Gastrocnemius medialis (tissue), 4 donors: ENCODE measurements at places on chromosomes 1 and 21. TPM values are rescaled to one million over a fixed set of nuclear protein-coding genes. Genes with fewer than 3 reads are reported as not detected.
A peak's percentile ranks its signal among the peaks of the same experiment; 100 is the strongest.

Gene ATP1A4
- total RNA-seq: not detected

Gene DNAJC28
- 3.1 TPM for total RNA-seq

GRCh38 chr1:6753320-6754140 is 31.7 kb upstream of the CAMTA1 start:
- no peaks in the 10 kb centered on the region for H3K4me1 ChIP-seq
- no peaks in the 10 kb centered on the region for H3K36me3 ChIP-seq
- no peak overlapping the region for H3K27ac ChIP-seq

- no peak overlapping the region for H3K4me3 ChIP-seq
- peaks cover 73% of the 10 kb centered on the region for H3K4me1 ChIP-seq
Observed at GRCh38 chr1:54277451-54278341, 77.7 kb downstream of the MRPL37 start.

- H3K27me3 ChIP-seq: no peaks in the 10 kb centered on the region
- H3K4me3 ChIP-seq: no peak overlapping the region
- no peak for DNase-seq
- no peaks in the 10 kb centered on the region for H3K36me3 ChIP-seq
- H3K27ac ChIP-seq: no peak overlapping the region
Observed at GRCh38 chr21:27476696-27477095, 509.8 kb upstream of the ADAMTS5 start.

GRCh38 chr1:24373710-24374109 is 39.9 kb downstream of the STPG1 start:
- H3K27ac ChIP-seq: no peak overlapping the region
- H3K4me1 ChIP-seq: peaks cover 3% of the 10 kb centered on the region
- H3K27me3 ChIP-seq: no peaks in the 10 kb centered on the region
- no peak overlapping the region for H3K4me3 ChIP-seq
- no peaks in the 10 kb centered on the region for H3K36me3 ChIP-seq
- DNase-seq: no peak

DNA sequence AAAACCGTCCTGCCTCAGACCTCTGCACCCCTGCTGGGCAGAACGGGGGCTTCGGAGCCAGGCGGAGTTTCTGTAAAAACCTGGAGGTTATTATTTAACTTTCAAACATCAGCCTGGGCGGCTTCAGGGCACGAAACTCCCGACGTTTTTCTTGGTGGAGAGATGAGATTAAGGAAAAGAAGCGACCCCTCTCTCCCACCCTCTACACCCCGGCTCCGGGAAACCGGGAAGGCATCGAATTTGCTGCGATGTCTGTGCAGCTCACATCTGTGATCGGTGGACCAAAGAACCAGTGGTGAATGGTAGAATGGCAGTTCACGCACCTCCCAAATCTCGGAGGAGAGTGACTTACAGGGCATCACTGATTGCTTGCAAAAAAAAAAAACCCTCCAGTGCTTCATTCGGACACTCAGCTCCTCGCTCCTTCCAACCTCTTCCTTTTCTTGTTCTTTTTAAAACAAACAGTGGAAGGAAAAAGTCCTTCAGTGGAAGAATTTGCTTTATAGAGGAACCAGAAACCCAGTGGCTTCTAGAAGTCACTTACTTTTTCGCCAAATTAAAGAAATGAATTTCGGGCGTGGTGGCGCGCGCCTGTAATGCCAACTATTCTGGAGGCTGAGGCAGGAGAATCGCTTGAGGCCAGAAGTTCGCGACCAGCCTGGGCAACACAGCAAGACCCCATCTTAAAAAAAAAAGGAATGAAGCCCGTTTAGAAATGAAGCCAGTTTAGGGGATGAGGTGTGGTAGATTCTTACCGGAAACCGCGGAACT is 884 bp downstream of the PHACTR4 start:
- H3K27ac ChIP-seq: peak overlapping the region; percentile 94
- no peaks in the 10 kb centered on the region for H3K36me3 ChIP-seq
- H3K27me3 ChIP-seq: no peaks in the 10 kb centered on the region
- DNase-seq: no peak
- H3K4me1 ChIP-seq: peaks cover 16% of the 10 kb centered on the region

DNA sequence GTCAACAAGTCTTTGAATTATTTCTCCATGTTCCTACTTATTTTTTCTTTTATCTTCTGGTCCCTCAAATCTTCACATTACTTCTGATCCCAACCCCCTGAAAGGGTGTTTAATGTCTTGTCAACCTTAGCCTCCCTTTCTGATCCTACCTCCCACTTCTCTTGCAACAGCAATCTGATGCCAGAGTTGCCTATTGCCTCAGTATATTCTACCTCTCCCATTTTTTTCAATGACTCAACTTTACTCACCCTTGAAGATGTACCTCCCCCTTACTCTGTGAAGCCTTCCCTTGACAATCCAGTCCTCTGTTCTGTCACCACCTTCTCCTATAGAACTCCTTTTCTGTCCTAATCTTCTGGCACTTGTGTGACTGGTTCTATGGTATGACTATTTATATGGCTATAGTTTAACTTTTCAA is 99.5 kb upstream of the CD55 start:
- DNase-seq: no peak
- no peaks in the 10 kb centered on the region for H3K27me3 ChIP-seq
- H3K36me3 ChIP-seq: no peaks in the 10 kb centered on the region

DNA sequence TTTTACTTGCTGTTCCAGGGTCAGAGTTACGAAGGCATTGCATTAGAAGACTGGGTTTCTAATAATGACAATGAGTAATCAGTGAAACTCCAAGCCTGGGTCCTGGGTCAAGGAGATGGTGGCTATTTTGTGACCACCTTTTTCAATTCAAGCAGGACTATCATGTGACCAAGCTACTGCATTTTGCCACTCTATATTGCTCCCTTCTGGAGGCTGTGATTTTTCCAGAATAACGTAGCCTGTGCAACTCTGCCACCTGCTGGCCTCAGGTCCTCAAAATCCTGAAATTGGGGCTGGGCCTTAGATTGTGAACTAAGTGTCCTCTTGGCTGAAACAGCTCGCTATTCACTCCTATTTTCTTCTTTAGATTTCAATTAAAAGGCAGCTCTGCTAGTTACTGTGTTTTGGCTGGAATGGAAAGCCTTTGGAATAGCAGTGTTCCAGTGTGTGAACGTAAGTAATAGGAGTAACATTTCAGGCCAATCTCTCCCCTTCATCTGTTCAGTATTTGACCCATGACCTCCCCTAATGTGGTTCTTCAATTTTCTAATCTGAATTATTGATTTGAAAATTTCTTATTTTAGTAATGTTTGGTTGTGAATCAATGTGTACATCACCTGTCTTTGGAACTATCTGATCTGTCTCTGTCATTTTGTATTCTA is 52.9 kb upstream of the CD46 start:
- no peaks in the 10 kb centered on the region for H3K36me3 ChIP-seq
- H3K27ac ChIP-seq: no peak overlapping the region
- H3K27me3 ChIP-seq: no peaks in the 10 kb centered on the region
- H3K4me3 ChIP-seq: no peak overlapping the region

DNA sequence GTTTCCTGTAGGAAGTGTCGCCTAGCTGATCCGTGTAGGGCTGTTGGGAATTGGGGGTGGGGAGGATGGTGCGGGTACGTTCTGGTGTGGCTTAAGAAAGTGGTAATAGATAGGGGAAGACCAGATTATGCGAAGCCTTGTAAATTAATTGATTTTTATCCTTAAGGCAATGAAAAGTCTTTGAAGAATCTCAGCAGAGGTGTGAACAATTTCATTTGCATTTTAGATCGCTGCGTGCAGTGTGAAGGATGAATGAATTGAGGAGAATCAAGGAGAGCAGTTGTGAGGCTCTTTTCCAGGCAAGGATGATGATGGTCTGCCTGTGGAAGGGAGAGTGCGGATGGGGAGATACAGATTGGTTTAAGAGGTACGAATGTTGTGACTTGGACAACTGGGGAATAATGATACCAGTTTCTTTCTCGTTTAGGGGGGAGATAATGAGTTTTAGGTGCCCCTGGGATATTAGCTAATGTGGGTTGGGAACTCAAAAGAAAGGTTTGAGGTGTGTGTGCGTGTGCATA is 813 bp upstream of the DEDD start:
- no peak for DNase-seq
- peak overlapping the region; percentile 96 for H3K27ac ChIP-seq
- no peaks in the 10 kb centered on the region for H3K36me3 ChIP-seq
- H3K27me3 ChIP-seq: no peaks in the 10 kb centered on the region
- H3K4me3 ChIP-seq: peak overlapping the region; percentile 84

- no peaks in the 10 kb centered on the region for H3K36me3 ChIP-seq
- no peak for DNase-seq
- H3K4me1 ChIP-seq: peaks cover 54% of the 10 kb centered on the region
- H3K27ac ChIP-seq: peak overlapping the region; percentile 70
Observed at GRCh38 chr1:39269349-39269748, 64.9 kb downstream of the MACF1 start.

GRCh38 chr1:99662539-99663080 is 16.7 kb downstream of the PALMD start:
- no peak overlapping the region for H3K4me3 ChIP-seq
- peaks cover 65% of the 10 kb centered on the region for H3K4me1 ChIP-seq
- H3K27ac ChIP-seq: peak overlapping the region; percentile 97
- H3K36me3 ChIP-seq: no peaks in the 10 kb centered on the region

GRCh38 chr1:56452027-56453011 is 127.0 kb downstream of the PLPP3 start:
- no peak overlapping the region for H3K4me3 ChIP-seq
- peaks cover 11% of the 10 kb centered on the region for H3K4me1 ChIP-seq
- H3K27me3 ChIP-seq: no peaks in the 10 kb centered on the region
- peak; percentile 55 for DNase-seq
- H3K36me3 ChIP-seq: no peaks in the 10 kb centered on the region

- H3K27me3 ChIP-seq: no peaks in the 10 kb centered on the region
- peak overlapping the region; percentile 62 for H3K4me3 ChIP-seq
- H3K4me1 ChIP-seq: peaks cover 44% of the 10 kb centered on the region
- peak overlapping the region; percentile 99 for H3K27ac ChIP-seq
- H3K36me3 ChIP-seq: no peaks in the 10 kb centered on the region
- no peak for DNase-seq
Observed at GRCh38 chr1:44673675-44674112, 587 bp downstream of the TMEM53 start.

DNA sequence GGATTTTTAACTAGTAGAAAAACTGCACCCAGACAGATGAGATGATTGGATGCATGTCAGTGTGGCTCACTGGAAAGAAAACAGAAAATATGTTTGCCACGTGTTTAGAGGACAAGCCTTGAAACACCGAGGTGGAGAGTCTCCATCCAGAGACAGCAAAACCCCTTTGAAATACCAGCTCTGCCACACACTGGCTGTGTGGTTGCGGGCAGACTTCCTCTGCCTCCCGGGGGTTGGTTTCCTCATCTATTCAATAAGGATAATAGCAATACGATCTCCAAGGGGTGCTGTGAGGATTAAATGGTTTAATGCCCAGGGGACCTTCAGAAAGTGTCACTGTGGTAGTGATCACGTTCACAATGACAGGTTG is 67.2 kb upstream of the PARP1 start:
- H3K27ac ChIP-seq: no peak overlapping the region
- H3K4me3 ChIP-seq: no peak overlapping the region
- no peaks in the 10 kb centered on the region for H3K4me1 ChIP-seq
- no peaks in the 10 kb centered on the region for H3K27me3 ChIP-seq

GRCh38 chr1:116179964-116180363 is 68.8 kb downstream of the MAB21L3 start:
- H3K27ac ChIP-seq: no peak overlapping the region
- no peak for DNase-seq
- H3K4me3 ChIP-seq: no peak overlapping the region
- no peaks in the 10 kb centered on the region for H3K27me3 ChIP-seq

- peaks cover 24% of the 10 kb centered on the region for H3K4me1 ChIP-seq
- H3K27ac ChIP-seq: no peak overlapping the region
- H3K4me3 ChIP-seq: no peak overlapping the region
- no peaks in the 10 kb centered on the region for H3K27me3 ChIP-seq
- H3K36me3 ChIP-seq: no peaks in the 10 kb centered on the region
Observed at GRCh38 chr1:201116091-201116490, 3.9 kb upstream of the CACNA1S start.

DNA sequence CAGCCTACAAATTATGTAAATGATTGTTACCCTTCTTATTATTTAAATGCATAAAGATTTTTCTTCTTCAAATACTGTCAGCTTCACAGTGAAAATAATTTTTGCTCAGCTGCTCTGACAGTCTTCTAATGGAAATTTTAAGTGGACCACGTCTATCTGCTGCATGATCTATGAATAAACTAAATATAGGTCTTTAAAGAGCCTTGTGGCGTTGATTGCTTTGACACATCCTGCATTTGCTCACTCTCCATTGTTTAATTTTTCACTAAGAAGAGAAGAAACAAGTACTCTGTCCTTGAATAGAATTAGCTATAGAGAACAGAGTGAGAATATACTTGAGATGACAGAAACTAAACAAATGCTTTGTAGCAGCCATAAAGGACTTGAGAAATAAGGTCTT is 826.1 kb downstream of the MRPL39 start:
- no peak for DNase-seq
- H3K4me1 ChIP-seq: no peaks in the 10 kb centered on the region
- no peak overlapping the region for H3K4me3 ChIP-seq
- H3K36me3 ChIP-seq: no peaks in the 10 kb centered on the region
- no peak overlapping the region for H3K27ac ChIP-seq

- no peaks in the 10 kb centered on the region for H3K27me3 ChIP-seq
- H3K27ac ChIP-seq: peak overlapping the region; percentile 21
- DNase-seq: no peak
- no peaks in the 10 kb centered on the region for H3K36me3 ChIP-seq
Observed at GRCh38 chr1:27391511-27392095, 819 bp upstream of the GPR3 start.

- DNase-seq: no peak
- H3K27me3 ChIP-seq: no peaks in the 10 kb centered on the region
- no peaks in the 10 kb centered on the region for H3K4me1 ChIP-seq
- no peak overlapping the region for H3K27ac ChIP-seq
Observed at GRCh38 chr21:14543983-14544382, 2.1 kb downstream of the SAMSN1 start.

- no peak overlapping the region for H3K4me3 ChIP-seq
- no peaks in the 10 kb centered on the region for H3K27me3 ChIP-seq
- H3K4me1 ChIP-seq: no peaks in the 10 kb centered on the region
- H3K27ac ChIP-seq: no peak overlapping the region
- no peaks in the 10 kb centered on the region for H3K36me3 ChIP-seq
Observed at GRCh38 chr1:54965624-54966340, 14.6 kb upstream of the TMEM61 start.

GRCh38 chr21:29152916-29153315 is 22.5 kb downstream of the MAP3K7CL start:
- no peak overlapping the region for H3K4me3 ChIP-seq
- H3K36me3 ChIP-seq: no peaks in the 10 kb centered on the region
- no peak for DNase-seq
- peak overlapping the region; percentile 85 for H3K27ac ChIP-seq

DNA sequence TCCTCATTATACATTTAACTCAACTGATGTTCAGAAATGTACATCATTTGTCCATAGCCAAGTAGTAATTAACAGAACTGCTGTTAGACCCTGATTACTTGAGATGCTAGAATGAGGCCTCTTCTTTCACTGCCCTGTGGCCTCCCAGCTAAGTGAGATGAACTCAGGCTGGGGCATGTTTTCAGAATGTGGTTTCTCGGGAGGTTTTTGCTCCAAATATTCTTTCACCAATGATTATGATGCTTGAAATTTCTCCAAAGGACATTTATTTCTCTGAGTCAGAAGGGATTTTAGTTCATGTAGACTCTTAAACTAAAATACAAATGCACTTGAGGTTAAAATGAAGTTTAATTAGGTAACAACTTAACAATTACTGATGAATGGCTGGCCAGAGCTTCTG is 34.6 kb upstream of the ADAMTS5 start:
- H3K36me3 ChIP-seq: no peaks in the 10 kb centered on the region
- H3K4me1 ChIP-seq: no peaks in the 10 kb centered on the region
- no peak for DNase-seq
- H3K27ac ChIP-seq: no peak overlapping the region
- no peak overlapping the region for H3K4me3 ChIP-seq
